Right hindlimb (tissue), 1 donor: ENCODE measurements at places on chromosomes 6 and 20.

GRCh38 chr6:22132656-22133055, 164.2 kb downstream of the PRL start:
- peak; percentile 68 for DNase-seq

DNA sequence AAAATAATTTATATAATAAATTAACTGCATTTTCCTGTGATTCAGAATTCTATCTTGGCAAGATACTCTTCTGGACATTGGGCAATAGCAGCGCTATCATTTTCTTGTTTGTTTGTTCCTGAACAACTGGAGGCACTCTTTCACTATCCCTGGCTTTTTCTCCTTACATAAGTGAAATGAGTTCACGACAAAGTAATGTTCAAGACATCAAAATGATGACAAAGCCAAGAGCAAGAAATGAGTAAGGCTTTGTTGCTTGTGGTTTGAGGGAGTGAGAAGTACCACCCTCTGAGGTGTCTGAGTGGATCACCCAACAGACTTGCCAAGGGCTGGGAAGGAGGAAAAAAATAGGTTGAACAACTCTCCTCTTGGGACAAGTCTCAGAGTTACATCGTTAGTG, 466.6 kb upstream of the JAG1 start:
- DNase-seq, result no peak

DNA sequence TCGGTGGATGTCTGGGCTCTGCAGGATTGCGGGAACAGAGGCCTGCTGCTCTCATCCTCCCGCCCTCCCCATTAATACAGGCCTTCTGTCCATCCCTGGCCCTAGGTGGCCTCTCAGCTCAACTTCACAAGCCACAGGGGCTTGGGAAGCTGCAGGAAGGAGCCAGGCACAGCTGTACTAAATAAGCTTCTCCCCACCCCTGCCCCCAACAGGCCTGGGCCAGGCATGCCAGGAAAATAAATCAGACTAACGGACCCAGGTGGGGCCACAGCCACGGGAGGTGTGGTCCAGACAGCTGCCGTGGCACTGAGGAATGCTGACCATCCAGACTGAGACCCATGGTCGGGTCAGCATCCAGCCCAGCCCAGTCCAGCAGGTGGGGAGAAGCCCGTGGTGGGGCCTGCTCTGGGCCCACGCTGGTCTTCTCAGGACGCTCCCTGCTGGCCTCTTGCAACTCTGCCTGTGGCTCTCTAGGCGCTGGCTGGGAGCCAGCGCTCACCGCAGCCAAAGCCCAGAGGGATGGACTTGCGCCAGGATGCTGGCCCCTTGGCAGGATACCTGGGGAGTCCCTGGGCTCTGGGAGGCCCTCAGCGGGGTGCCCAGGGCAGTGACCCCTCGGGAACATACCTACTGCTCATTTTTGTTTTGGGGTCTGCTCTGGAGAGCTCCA, 8.6 kb upstream of the YTHDF1 start:
- no peak for DNase-seq

GRCh38 chr6:157125531-157125930, 197.8 kb downstream of the TMEM242 start:
- DNase-seq, result no peak

DNA sequence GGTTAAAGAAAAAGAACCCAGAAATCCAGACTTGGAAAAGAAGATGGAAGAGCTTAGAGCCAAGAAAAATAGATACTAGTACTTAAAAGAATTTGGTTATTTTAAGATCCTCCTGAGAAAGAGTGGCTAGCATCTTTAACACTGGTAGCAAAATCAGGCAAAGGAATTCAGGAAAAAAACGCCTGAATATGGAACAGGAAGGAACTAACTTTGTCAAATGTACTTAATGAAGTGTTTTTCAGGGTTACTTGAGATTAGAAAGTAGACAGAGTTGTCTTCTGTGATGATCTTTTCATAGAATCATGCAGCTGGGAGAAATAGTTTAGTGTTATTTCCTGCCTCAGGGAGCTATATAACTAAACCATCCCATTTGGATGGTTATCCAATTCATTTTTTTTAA, 50.8 kb upstream of the SASH1 start:
- DNase-seq, result no peak
